ENCODE measurements at places on chromosomes 12 and 14.

GRCh38 chr14:104445086-104445485, 134.5 kb upstream of the C14orf180 start:
- DNase-seq: no peak

DNA sequence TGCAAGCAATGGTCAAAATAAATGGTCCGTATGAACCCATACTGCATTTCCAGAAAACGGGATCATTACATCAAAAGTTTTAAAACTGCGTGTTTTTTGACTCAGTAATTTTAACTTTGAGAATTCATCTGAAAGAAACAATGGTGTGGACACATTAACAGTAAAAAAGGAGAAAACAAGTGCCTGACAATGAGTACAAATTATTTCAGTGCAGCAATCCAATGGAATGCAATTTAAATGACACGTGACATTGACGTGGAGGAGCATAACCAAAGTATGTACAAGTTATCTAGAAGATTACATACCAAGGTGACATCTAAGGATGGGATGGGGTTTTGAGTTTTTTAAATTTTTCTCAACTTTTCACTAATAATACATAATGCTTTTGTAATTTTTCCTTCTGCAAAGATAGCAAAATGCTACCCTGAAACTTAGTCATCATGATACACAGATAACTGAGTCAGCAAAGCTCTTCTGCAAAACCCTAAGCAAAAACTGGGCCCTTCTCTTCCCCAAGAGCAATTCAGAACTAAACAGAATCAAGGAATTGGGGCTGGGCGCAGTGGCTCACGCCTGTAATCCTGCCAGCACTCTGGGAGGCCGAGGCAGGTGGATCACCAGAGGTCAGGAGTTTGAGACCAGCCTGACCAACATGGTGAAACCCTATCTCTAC, 20.4 kb downstream of the HNRNPC start:
- no peak for DNase-seq

- DNase-seq: no peak
These were observed 11.3 kb upstream of the FOXG1 start for GRCh38 chr14:28755198-28755815.

DNA sequence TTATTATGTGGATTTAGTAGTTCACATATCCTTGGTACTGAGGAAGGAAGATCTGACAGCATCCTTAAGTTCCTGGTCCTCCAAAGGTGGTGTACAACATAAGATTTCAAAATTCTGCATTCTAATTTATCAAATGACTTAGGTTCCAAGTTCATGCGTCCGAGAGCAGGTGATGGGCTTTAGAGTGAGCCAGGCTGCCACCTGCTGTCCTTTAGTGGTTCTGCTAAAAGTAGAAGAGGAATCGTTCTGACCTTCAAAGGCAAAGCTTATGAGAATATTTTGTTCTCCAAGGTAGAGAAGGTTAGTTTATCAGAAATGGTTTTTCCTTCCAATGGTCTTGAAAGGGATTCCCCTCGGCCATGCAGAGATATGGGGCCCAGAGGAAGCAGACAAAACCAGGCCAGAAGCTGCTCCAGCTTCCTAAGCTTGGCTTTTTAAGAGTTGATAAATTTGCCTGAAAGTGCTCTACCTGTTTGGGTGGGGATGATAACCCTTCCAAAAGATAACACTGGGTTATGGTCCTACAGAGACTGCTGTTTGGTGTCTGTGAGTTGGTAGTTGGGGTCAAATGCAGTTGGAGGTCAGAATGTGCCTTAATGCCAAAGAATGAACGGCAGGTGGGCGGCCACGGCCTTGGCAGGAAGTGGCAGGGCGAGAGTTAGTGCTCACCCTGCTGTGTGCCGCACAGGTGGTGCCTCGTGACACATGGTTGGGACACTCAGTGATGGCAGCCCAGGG, 29.1 kb upstream of the LRTM2 start:
- DNase-seq: no peak

- DNase-seq: no peak
These were observed 87.2 kb downstream of the CAND1 start for GRCh38 chr12:67356380-67356774.

DNA sequence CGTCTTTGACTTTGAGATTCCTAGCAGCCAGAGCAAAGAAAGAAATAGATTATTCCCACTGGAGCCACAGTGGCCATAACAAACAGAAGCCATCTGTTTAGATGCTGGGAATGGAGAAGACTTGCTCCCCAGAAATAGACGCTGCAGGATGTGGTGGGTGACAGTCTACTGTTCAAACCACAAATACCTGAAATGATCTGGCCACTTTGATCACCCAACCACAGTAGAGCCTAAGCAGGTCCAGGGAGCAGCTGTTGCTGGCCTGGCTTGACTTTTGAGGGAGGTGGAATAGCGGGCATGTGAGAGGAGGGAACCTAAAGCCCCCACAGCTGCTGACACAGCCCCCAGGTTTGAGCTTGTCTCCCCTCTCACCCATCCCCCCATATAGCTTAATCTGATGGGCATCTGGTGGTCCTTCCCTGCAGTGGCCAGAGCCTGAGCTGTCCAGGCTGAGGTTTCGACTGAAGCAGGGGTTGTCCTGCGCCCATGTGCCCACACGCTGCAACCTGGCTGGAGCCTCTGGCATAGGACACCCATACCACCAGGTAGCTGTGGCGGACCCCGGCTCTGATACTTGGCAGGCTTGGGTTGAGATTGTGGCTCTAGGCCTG, 38.7 kb downstream of the SH2B3 start:
- no peak for DNase-seq

DNA sequence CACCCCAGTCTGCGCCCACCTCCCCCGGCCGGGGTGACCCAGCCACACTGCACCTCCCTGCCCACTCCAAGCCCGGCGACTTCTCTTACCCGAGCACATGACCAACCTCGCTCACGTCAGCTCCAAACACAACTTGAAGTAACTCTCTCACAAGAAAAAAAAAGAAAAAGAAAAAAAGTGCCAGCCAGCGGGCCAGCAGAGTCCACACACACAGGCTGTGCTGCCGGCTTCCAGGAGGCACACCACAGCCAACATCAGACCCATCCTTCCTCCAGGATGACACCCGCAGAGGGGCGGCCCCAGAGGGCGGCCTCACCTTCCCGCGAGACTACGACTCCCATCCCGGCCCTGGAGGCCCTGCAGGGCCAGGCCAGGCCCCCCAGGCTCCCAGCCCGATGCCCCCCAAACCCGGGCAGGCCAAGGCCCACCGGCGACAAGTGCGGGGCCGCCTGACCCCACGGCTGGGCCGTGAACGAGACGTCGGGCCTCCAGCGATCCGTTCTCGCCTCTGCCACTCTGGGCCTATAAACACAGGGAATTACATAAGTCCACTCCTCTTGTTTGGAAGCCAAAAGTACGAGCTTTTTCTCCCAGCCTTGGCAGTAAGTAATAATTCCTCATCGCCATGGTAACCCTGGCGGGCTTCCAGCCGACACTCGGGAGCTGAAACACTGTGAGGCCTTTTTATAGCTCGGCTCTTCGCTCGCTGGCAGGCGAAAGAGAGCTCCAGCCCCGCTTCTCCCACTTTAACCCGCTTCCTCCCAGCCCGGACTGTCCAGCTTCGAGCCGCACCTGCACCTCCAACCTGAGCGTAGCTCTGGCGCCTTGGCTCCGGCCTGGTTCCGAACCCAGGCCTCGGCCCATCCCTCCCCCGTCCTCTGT, 49.1 kb downstream of the NCOR2 start:
- peak; percentile 96 for DNase-seq
